ENCODE measurements at places on chromosomes 2 and 18. TPM values are rescaled to one million over a fixed set of nuclear protein-coding genes. Genes with fewer than 3 reads are reported as not detected.

The RAPGEF4 gene
- 0.07 TPM for total RNA-seq

The TEKT4 gene
- not detected for total RNA-seq

The NIF3L1 gene
- 87.4 TPM for total RNA-seq

The ALLC gene
- not detected for total RNA-seq

The SETBP1 gene
- 2.1 TPM for total RNA-seq

The SCG2 gene
- 4.6 TPM for total RNA-seq

The TMEM178A gene
- total RNA-seq: not detected

The SERPINB10 gene
- total RNA-seq: not detected

The CCDC68 gene
- total RNA-seq: 0.08 TPM

The NOTO gene
- total RNA-seq: not detected

The CCDC102B gene
- 0.19 TPM for total RNA-seq

The FABP1 gene
- not detected for total RNA-seq

The GPR39 gene
- 6.9 TPM for total RNA-seq

The CPLX4 gene
- not detected for total RNA-seq

The RAD51AP2 gene
- not detected for total RNA-seq

The MAPK4 gene
- not detected for total RNA-seq

The ST8SIA5 gene
- not detected for total RNA-seq

The MARCO gene
- total RNA-seq: 0.32 TPM

The DPP10 gene
- total RNA-seq: not detected

The ANKRD30BL gene
- total RNA-seq: not detected

The ZFP36L2 gene
- 1.7 TPM for total RNA-seq

The RESP18 gene
- total RNA-seq: not detected

The CELF4 gene
- total RNA-seq: not detected

The KRTCAP3 gene
- 0.50 TPM for total RNA-seq

The NPHP1 gene
- 1.8 TPM for total RNA-seq

The GPR155 gene
- total RNA-seq: 3.5 TPM

The VIL1 gene
- total RNA-seq: not detected

Measured in HT1080 (cell line).